Activated T-cell treated with anti-CD3 and anti-CD28 coated beads, Interleukin-2, amount 50 U/mL, for 4 hours (primary cell): ENCODE measurements at places on chromosomes 11 and 22. TPM values are rescaled to one million over a fixed set of nuclear protein-coding genes. Genes with fewer than 3 reads are reported as not detected.

DNA sequence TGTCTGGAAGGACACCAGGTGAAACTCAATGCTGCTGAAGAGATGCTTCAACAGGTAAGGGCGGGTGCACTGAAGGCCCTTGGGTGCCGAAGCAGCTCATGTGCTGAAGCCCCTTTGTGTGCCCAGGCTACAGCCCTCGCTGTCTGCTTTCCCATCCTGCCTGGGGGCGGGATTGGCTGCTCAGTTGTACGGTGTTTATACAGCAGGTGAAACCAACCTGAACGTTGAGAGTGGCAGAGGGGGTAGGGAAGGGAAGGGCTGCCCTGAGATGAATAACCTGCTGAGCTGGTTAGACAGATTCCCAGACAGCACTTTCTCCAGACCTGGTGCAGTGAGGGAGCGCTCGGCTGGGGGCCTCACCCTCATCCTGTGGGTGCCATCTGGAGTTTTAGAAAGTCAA lies 75.7 kb downstream of the CYB5R2 start:
- no peak for DNase-seq

DNA sequence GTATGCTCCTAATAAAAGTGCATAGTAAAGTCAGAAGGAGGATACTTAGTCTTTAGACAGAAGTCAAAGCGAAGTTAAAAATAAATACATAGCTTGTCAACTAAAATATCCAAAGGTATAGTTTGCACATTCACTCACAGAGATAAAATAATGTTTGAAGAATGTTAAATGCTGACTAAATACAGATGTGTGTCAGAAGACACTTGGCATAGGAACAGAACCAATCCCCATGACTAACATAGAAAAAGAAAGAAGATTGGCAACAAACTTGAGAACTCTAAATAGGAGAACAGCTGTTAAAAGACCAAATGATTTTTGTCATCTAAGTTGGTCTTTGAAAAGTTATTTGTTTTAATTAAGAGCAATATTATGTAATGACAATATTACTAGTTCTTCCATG lies 1172.1 kb upstream of the RAG2 start:
- no peak for DNase-seq

GRCh38 chr11:88480223-88480622 lies 142.7 kb upstream of the CTSC start:
- no peak for DNase-seq

- DNase-seq: no peak
Observed at GRCh38 chr11:33017478-33017877, 1.8 kb downstream of the DEPDC7 start.

DNA sequence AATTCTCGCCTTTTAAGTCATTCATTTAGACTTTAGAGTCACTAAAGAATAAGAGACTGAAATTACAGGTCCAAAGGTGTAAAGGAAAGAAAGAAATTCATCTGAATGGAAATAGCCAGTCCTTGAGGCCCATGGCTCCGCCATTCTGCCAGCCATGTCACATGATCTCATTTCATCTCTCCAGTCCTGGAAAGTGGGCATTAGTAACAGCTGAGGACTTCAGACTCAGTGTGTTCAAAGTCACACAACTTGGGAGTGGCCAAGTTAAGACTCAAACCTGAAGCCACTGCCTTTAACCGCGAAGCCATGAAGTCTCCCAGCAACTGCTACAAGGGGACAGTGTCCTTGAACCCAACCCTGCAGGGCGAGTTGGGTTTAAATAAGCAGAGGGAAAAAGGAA lies 103.7 kb downstream of the PRR5L start:
- DNase-seq: no peak

- DNase-seq: no peak
Observed at GRCh38 chr11:44977493-44977984, 26.9 kb upstream of the TP53I11 start.

DNA sequence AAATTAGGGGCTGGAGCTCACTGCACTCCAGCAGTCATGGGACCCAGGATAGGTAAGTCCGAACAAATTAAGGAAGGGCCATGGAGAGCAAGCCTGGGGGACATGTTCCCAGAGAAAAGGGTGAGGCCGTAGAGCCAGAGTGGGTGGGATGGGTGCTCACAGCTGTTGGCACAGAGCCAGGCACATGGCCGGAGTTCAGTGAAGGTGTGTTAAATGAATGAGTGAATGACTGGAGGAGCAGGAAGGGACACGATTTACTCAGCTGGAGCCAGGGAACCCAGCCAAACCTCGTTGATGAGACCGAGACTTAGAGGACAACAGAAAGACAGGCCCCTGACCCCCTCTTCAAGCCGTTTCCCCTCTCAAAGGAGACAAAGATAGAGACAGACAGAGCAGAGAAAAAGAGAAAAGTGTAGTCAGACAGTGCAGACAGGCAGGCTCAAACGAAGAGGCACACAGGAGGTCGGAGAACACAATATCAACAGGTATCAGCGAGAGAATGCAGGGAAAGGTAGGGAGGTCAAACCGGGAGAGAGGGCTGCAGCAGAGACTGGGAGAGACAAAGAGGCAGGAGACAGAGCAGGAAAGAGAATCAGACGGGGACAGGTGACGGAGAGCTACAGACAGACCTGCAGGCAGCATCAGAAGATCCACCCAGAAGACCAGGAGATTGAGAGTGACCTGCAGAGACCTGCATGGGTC lies 590 bp downstream of the SLCO2B1 start:
- no peak for DNase-seq

DNA sequence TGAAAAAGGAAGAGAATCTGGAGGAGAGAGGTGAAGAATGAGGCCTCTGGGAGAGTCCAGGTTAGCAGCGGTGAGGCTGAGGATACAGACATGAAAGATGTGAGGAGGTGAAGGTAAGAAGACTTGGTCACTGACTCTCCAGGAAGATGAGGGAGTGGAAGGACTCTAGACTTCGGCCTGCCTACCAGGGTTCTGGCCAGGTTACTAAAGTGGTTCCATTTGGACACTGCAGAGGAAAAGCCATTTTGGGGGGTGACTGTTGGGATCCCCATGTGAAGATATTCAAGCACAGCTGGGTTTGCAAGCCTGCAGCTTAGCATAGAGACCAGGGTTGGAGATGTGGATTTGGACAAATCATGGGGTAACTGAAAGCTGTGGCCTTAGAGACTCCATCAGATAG lies 7.8 kb downstream of the DCHS1 start:
- no peak for DNase-seq

GRCh38 chr11:47980907-47981621 lies 705 bp downstream of the PTPRJ start:
- no peak for DNase-seq

DNA sequence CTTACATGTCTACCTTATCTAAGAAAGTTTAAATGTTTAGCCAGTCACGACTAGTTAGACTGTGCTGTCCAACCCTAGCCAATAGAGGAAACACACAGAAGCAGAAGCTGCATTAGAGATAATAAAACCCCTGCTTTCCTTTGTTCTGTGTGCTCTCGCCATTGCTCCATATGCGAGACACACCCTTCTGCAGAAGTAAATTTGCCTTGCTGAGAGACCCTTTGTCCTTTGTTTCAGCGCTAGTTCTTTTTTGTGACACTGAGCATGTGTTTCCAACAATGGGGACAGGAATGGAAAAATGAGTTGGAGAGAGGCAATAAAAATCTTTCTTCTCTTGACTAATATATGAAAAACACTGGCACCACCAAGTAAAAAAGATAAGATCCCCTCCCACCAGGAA lies 18.1 kb upstream of the MS4A4E start:
- no peak for DNase-seq

DNA sequence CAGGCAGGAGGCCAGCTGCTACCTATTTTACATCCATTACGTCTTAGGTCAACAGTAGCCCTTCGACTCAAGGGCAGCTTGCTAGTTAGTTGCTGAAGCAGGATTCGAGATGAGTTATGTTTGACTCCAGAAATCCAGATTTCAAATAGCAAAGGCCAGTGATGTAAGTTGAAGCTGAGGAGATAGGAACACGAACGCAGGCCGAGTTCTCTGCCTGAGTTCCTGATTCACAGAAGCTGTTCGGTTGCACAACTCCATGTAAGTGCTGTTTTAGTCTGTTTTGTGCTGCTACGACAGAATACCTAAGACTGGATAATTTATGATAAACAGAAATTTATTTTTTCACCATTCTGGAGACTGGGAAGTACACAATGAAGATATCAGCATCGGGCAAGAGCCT lies 111.2 kb downstream of the SLC1A2 start:
- no peak for DNase-seq

DNA sequence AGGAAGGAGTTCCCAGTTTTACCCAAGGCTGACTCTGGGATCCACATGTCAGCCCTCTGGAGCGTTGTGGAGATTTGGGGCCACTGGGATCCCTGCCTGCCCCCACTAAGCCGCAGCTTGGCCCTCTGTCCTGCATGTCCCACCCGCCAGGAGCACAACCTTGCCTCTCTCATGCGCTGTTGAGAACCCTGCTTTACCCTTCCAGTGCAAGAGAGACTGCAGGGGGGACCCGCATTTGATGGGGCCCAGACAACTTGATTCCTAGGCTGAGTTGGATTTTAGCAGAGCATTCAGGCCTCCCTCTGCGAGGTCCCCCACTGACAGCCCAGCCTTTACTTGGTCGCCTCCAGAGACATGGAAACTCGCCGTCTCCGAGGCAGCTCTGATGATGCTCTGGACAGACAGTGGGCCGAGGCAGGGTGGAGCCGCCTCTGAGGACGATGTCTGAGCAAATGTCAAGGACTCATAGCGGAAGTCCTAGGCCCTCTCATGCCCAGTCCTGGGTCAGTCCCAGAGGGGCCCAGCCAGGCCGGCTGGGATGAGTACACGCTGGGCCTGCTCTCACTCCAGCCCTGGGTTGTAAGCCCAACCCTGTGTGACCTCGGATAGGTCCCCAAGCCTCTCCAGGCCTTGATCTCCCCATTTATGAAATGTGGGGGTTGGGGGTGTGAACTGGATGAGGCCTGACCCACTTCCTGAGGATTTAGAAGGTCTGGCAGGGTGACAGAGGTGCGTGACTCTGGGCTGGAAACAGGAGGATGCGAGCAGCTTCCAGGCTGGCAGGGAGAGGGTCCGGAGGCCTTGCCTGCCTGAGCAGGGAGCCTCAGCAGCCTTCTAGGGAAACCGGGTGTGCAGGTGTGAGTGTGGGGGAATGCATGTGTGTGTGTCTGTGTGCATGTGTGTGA lies 630 bp downstream of the CD5 start:
- no peak for DNase-seq

DNA sequence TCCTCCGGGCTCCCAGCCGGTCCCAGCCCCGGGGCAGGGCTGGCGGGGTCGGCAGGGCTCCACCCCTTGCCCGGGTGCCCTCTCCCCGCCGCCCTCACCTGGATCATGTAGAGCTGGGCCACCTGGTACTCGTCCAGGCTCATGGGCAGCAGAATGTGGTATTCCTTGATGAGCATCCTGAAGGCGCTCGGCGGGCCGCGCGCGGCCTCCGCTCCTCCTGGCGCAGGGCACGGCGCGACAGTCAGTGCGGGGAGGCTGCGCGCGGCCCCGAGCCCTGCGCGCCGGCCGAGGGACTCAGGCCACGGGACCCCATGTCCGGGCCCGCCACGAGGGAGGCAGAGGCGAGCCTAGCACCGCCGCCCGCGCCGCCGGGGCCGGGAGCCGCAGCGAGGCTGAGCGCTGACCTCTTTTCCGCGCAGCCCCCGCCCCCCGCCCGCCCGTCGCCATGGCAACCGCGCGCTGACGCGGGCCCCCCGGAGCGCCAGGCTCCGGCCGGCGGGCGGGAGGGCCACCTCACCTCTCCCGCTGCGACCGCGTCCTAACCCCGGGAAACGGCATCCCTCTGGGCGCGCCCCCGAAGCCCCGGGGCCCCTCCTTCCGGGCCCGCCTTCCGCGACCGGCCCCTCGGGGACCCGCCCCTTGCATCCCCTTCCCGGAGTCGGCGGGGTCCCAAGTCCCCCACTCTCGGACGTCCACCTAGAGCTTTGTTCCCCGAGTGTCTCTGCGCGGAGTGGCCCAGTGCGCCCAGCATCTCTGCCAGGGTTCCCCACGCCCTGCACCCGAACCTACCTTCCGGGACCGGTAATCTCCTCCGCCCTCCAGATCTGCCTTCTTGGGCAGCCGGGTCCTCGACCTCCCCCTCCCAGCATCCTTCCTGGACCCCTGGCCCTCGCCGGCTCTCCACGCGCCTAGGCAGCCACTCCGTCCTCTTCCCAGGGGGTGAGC lies 886 bp downstream of the PITPNM1 start:
- DNase-seq: no peak

DNA sequence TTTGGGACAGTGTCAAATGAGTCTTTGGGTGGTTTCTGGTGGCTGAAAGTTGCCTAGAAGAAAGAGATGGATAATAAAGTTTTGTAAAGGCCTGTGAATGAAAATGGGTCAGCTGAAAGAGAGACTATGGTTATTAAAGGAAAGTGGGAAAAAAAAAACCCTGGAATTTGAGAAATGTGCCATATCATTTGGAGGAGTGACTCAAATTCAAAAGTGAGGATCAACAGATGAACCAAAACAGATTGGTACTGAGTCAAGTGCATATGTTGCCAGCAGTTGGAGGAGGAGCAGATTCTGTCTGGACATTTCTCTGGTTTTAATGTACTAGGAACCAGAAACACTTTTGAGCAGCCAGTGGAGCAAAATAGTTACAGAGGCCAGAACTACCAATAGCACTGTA lies 339.8 kb downstream of the KCNA4 start:
- DNase-seq: no peak

GRCh38 chr11:129729216-129729615 lies 86.4 kb upstream of the TMEM45B start:
- DNase-seq: no peak

DNA sequence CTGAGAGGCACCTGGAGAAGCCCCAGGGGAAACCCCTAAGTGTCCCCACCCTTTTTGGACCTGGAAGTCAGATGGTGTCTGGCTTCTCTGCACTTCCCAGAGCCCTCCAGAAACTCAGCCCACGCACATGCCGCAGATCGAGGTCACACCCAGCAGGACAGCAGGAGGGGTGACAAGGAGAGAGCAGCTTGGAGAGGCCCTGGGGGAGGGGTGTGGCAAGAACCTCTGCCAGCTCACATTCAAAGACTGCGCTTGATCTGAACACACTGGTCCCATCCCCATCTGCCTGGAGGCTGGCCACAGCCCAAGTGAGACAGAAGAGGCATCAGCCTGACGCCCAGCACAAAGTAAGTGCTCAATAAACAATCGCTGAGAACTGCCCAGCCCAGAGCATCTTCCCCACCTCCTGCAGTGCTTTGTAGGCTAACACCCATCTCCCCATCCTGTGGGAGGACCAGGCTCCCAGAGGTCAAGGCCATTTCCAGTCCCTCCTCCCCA lies 21.4 kb downstream of the TMPRSS6 start:
- no peak for DNase-seq

- DNase-seq: no peak
Observed at GRCh38 chr22:48890693-48891554, 936.7 kb downstream of the BRD1 start.

- DNase-seq: no peak
Observed at GRCh38 chr11:97111559-97111958, 721.7 kb downstream of the JRKL start.

- DNase-seq: no peak
Observed at GRCh38 chr22:29369460-29369859, 18.9 kb downstream of the AP1B1 start.

The DDX25 gene
- total RNA-seq: not detected

The MUC6 gene
- total RNA-seq: not detected

The MAPK8IP2 gene
- 0.38 TPM for total RNA-seq

The NAGA gene
- total RNA-seq: 16.4 TPM

The CD81 gene
- total RNA-seq: 227 TPM

The CADM1 gene
- total RNA-seq: 1.7 TPM

The NPTXR gene
- 2.0 TPM for total RNA-seq

The SESN3 gene
- 6.8 TPM for total RNA-seq

The CST6 gene
- total RNA-seq: 0.38 TPM

The OSBP2 gene
- 1.3 TPM for total RNA-seq

The TRIM34 gene
- 2.4 TPM for total RNA-seq

The FZD4 gene
- 0.08 TPM for total RNA-seq
